Neural crest cell (in vitro differentiated cells): ENCODE measurements at places on chromosomes 12 and 14. TPM values are rescaled to one million over a fixed set of nuclear protein-coding genes. Genes with fewer than 3 reads are reported as not detected.

Gene CRIP1
- 3.2 and 4.8 TPM in 2 replicates for total RNA-seq

Gene SLC17A8
- not detected in 2 replicates for total RNA-seq

Gene SMIM41
- not detected in 2 replicates for total RNA-seq

Gene SMOC1
- 189 and 203 TPM in 2 replicates for total RNA-seq

Gene ABCD2
- 0.70 and 0.80 TPM in 2 replicates for total RNA-seq

Gene TMCC3
- total RNA-seq: 3.4 and 3.8 TPM in 2 replicates

Gene NUAK1
- total RNA-seq: 35.3 and 35.6 TPM in 2 replicates

Gene CLEC6A
- total RNA-seq: not detected in 2 replicates

DNA sequence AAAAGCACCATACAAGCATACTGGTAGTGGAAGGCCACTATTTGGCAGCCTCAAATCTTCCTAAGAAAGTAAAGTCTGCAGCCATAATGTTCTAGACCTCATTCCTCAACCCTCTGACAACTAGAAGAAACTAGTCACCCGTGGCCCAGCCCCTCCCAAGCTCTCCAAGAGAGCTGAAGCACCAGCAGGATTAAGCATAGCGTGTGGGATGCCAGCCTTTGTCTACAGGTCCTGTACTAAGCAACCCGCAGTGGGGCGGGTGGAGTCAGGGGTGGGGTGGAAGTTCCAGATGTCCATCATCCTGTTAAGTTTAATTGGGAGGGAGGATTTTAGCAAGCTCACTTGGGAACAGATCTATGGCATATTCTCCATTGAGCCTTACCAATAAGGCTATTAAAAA lies 14.2 kb downstream of the SLC11A2 start:
- no peak for DNase-seq

DNA sequence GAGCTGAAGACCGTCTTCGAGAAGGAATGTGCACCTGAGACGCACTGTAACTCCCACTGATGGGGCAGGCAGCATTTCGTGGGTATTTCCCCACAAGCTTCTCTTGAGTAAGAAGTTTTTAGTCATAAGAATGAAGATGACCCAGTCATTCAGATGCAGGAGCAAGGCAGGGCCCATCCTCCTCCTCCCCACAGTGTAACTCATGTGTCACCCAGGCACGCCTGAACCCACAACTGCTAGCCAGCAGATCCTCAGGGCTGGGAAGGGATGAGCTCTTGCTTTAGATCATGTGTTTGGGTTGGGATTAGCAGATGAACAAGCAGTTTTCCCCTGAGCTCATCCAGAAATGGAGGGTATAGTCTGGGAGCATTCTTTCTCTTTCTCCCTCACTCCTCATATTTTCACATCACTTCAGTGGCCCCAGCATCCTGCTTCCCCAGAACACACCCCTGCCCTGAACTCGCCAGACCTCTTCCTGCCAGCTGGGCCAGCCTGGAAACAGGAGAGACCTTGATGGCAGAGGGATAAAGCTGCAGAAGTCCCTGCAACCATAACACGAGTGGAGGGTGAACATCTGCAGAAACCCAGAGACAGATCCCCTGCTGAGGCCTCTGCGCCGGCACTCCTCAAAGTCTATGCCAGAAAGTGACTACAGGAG lies 73.3 kb downstream of the B4GALNT3 start:
- no peak for DNase-seq

DNA sequence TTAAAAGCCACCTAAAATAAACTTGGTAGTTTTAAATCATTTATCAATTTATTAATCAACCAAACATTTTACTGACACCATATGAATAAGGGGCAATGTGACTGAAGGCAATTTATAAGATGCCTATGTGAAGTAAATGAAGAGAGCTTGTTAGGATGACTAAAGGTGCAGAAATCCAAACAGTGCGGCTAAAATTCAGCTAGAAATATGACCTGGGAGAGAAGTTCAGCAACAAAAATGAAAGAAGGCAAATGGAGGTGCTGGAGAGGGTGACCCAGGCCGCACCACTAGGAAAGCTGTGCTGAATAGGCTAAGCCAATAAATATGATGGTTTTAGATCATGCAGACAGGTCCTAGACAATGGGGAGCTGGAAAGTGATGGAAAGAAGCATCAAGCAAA lies 403.7 kb downstream of the BTG1 start:
- DNase-seq: no peak

DNA sequence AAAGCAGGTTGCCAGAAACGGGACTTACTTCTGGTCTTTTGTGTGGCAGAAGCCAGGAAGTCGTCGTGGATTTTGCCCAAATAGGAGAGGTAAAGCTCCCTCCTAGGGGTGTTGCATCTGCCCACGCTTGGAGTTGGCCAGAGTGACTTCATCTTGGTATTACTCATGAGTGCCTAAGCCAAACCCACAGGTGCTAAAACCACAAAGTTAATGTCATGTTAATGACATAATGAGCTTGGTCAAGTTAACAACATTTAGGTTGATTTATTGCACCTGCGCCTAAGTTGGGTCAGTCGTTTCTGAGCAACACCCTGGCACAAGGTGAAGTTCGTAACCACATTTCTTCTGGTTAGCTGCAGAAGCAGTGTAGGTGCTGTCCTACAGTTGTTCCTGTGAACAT lies 225.2 kb downstream of the FUT8 start:
- DNase-seq: no peak

GRCh38 chr12:132765361-132765760 lies 3.7 kb upstream of the ANKLE2 start:
- no peak for DNase-seq

DNA sequence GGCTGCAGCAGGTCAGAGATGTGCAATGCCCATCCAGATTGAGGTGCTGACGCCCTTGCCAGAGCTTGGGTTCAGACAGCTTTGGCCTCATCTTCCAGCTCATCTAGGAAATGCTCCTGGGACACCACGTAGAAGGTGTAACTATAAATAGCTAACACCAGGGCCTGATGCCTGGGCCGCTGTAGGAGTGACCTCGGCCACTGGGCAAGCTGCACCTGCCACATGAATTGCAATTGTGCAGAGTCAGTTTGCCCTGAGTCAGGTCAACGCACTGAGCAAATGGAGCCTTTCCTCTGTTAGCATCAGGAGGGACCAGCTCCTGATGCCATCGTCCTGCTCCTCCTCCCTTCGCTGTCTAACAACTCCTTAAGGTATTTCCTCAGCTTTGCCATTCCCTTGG lies 17.4 kb upstream of the DNM1L start:
- no peak for DNase-seq

DNA sequence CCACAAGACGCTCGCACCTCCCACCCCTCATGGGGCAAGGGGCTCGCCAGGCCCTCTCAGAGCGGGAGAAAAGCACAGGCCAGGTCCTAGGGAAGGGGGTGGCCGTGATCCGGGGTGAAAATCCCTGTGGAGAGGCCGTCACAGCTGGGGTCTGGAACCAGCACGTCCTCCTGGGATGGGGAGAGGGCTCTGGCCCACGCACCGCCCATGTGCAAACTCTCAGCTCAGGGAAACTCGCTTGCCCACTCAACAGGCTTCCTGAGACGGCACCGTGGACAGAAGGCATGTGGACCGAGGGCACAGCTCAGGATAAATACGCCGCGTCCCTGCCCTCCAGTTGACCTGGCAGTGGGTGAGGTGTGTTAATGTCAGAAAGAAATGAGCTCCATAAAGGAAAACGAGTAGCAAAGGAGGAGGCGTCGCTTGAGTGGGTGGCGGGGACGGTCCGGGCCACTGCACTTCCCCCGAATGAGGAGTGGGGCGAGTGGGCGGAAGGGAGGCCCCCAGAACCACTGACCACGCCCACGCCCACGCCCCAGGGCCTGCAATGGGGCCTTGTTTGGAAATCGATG lies 57.6 kb upstream of the GALNT9 start:
- no peak for DNase-seq

DNA sequence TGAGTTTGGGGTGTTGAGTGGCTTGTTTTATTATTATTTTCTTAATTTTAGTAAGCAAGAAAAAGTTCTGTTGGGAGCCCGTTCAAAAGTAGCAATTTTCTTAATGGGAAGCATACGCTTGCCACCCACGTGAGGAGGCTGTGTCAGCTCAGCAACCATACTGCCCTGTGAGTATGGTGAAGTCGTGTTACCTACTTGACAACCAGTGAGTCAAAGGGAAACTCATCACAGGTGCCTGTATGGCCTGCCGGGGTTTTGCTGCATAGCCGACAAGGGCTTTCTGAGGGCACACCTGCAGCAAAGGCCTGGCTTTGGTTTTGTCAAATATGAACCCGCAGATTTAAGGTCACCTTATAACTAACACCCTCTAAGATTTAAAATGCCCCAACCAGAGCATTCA lies 31.1 kb downstream of the PITPNM2 start:
- no peak for DNase-seq

GRCh38 chr12:54526812-54527630 lies 22.4 kb upstream of the PDE1B start:
- DNase-seq: peak; percentile 70

- DNase-seq: no peak
Observed at GRCh38 chr12:585062-586061, 77.9 kb downstream of the NINJ2 start.

- DNase-seq: no peak
Observed at GRCh38 chr12:2110849-2111566, 58.2 kb downstream of the CACNA1C start.

GRCh38 chr12:51829011-51829481 lies 19.5 kb downstream of the FIGNL2 start:
- DNase-seq: no peak

- no peak for DNase-seq
Observed at GRCh38 chr14:72947366-72948160, 21.3 kb downstream of the DCAF4 start.
